Daoy (cell line): ENCODE measurements at places on chromosomes 3 and 15.
A peak's percentile ranks its signal among the peaks of the same experiment; 100 is the strongest.

DNA sequence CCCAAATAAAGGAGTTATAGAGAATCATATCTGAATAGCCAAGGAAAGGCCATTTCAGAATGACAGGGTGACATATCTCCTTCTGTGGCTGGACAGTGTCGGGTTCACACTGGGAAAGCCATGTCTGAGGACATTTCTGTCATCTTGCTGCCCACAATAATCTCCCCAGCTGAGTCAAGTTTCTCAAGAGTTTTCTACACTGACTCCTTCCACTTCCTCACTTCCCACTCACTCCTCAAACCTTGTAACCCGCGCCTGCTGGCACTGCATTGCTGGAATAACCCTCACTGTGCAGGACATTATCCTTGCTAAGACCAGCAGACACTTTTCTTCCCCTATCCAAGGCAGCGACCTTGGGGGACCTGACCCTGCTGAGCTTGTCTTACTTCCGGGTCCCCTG lies 5.3 kb upstream of the INSYN1 start:
- no peak for DNase-seq

DNA sequence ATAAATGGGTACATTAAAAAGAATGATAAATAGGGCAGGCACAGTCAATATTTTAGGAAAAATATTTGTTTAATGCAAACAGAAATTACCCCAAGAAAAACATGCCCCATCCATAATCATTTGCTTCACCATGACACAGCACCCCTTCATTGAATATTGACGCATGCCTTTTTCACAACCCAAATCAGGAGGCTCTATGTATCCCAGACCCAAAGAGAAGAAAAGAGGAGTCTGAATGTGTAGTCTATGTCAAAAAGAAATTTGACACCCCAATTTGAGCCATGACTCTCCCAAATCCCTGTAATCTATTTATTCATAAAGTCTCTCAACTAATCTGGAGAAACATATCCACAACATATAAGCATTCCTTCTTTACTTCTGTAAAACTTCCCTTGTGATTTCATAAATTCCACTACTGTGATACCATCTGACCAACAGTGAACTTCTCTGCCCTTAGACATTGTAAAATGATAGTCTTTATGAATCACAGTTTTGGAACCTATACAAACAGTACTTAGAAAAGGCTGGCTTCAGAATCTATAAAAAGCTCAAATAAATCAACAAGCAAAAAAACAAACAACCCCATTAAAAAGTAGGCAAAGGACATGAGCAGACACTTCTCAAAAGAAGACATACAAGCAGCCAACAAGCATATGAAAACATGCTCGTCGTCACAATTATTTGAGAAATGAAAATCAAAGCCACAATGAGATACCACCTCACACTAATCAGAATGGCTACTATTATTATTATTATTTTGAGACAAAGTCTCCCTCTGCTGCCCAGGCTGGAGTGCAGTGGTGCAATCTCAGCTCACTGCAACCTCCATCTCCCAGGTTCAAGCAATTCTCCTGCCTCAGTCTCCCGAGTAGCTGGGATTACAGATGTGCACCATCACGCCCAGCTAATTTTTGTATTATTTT lies 53.4 kb upstream of the XRN1 start:
- peak; percentile 24 for DNase-seq

DNA sequence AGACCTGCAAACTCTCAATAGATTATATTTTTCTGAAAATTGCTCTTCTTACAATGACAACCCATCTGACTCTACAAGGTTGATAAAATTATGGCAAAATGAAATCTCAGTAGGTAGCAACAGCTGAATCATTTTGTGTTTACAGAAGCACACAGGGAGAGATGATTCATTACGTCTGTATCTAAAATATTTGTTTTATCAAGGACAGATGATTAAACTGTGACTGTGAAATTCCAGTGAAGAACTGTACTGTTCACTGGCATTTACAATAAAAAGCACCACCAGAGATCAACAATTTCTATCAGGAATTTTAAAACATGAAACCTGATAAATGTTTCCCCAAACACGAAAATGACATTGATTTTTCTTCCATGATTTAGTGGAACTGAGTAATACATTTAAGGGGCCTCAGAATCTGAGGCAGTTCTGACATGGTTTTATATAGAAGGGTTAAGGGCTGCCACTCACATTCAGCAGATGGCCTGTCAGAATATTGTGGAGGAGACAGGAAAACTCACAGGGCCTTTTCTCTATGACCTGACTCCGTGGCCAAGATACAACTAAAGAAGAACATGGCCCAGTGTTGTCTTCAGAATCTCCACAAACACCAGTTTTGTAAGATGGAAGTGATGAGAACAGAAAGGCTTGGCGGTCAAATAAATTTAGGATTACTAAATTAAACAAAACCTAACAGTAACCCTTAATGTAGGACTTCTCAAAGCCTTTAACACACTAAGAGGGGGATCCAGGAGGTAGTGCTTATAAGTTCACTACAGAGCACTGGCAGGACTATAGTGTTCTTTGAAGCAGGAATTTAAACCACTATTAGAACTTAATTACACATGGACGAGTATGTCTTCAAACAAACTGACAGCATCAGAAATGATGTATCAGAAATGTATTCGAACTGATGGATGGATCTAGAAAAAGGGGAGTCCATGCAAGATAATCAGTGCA lies 25.9 kb downstream of the RAD18 start:
- DNase-seq: peak; percentile 44

GRCh38 chr15:74213858-74214284 lies 11.3 kb upstream of the STRA6 start:
- DNase-seq: no peak

DNA sequence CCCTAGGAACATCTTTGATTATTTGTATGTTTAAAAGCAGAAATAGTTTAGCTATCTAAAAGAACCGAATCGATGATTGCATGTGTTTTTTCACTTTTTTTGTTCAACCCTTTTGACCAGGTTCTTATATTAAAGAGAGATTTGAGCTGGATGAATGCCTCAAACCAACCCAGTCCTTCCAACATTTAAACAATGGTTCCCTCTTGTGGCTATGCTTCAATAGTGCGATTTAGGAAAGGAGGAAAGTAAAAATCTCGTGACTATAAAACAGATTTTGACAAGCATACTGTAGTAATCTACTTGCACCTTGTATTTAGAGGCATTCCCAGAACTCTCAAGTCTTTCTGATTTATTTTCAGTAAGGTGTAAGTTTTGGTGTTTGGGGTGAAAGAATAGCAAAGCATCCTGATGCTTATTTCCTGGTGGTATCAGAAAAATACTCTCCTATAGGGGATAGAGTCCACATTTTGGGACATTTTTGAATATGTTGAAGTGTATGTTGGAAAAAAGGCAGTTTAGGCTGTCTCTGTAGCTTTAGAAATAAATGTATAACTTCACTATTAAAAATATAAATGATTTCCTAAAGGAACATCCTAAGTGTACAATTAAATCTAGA lies 159.6 kb upstream of the KCNH8 start:
- no peak for DNase-seq

GRCh38 chr15:44804298-44805046 lies 68.1 kb downstream of the TRIM69 start:
- peak; percentile 11 for DNase-seq

- DNase-seq: no peak
Measured at GRCh38 chr3:134965865-134966481, 170.9 kb downstream of the EPHB1 start.

DNA sequence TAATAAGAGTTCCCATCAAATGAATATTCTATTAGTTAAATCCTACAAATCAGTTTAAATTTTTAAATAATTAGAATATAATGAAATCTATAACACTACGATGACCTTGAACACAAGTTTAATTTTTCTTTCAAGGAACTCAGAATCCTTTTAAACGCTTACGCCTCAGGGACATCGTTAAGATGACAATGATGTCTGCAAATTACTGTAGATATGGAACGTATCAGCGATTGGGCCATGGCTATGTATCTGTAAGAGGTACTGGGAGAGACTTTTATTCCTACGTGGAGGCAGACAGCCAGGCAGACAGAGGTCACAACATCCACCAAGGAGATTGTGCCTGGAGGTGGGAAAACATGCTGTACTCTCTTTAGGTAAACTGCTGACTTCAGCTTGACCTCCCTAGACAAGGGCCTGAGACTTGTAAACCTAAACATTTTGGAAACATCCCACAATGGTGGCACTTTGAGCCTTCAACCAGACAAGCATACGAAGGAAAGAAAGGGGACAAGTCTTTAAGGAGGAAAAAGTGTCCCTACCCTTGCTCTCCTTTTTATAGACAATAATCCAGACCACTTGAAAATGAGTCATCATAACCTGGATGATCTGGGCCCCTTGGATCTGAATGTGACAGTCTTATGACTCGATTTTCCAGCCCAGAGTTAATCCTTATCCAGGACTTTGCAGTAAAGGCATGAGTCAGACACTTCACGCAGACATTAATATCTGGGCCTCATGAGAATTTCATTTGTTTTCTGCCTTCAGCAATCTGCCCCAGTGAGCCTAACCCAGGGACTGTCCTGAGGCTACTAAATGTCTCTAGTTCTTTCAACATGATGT lies 6.8 kb upstream of the LDHAL6B start:
- peak; percentile 68 for DNase-seq

- DNase-seq: no peak
Measured at GRCh38 chr15:29024662-29025061, 138.9 kb downstream of the APBA2 start.

DNA sequence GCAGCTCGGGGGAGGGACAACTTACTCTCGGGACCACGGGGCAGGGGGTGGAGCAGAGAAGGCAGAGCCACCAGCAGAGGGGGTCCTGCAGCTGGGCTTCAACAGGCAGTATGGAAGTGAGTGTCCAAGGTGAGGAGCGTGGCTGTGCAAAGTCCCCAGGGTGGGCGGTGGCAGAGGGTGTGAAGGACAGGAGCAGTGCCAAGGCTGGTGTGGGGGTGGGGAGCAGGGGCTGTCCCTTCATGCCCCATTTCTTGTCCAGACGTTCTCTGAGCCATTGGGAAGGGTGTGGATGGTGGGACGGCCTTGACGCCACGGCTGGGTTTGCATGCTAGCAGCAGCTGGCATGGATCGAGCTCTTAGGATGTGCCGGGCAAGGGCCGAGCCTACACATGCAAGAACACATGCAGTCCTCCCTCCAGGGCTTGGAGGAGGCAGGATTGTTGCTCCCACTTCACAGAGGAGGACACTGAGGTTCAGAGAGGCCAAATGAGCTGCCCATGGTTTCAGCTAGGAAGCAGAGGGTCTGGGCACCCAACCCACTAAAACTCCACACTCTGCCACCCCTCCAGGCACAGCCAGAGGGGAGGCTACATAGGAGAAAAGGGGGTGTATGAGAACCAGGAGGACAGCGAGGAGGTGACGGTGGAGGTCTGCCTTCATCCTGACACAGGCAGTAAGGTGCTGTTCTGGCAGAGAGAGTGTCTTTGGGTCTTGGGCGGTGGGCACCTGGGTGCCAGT lies 93.6 kb downstream of the TBC1D2B start:
- DNase-seq: no peak

DNA sequence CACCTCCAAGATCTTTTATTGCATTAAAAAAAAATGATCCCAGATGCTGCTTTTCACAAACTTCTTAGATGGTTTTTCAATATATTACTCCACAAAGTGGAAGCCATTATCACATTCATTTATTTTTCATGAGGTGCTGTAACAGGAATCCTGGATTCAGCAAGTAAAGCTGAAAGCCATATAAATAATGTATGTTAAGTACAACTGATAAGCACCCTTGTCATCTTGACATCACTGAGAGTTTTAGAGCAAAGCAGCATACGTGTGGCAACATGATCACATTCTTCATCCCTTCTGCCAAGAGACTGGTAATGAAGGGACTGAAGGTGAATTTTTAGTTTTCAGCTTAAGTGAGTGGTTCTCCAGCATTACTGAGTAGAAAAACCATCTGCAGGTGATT lies 44.9 kb upstream of the LRRFIP2 start:
- DNase-seq: no peak

GRCh38 chr15:65355173-65355987 lies 22.4 kb downstream of the IGDCC3 start:
- no peak for DNase-seq

DNA sequence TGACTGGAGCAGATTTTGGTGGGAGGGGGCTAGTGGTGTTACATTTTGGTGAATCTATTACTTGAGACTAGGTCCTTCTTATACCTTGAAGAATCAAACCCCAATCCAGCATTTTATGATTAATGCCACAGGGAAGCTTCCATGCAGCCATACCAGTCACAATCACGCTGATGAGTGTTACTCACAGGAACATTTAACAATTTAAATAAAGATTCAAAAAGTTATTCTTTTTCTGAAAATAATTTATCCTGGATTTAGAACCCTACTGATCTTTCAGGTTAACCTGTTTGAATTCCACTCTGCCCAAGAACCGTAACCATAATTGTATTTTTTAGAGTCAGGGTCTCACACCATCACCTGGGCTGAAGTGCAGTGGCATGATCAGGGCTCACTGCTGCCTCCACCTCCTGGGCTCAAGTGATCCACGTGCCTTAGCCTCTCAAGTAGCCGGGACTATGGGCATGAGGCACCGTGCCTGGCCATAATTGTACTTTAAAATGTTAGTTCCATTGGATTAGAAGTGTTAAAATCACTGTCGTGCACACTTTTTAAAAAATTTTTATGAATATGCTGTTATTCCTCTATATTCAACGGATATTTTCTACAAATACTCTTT lies 929 bp upstream of the MTMR10 start:
- peak; percentile 17 for DNase-seq

- no peak for DNase-seq
Measured at GRCh38 chr15:82751308-82751707, 41.6 kb upstream of the AP3B2 start.

- DNase-seq: no peak
Measured at GRCh38 chr15:50627351-50628055, 59.1 kb downstream of the TRPM7 start.

DNA sequence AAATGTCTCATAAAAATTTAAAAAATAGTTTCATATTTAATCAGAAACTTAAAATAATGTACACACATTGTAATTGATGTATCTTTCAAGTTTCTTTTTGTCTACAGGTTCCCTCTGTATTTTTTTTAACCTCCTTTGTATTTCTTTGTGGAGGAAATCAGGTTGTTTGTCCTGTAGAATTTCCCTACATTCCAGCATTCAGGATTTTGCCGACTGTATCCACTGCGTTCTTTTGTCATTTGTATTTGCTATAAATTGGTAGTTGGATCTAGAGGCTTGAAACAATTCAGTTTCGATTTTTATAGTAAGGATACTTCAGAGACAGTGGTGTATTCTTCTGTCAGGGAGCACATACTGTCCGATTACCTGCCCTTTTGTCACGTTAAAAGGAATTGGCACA lies 367.2 kb downstream of the SOX2 start:
- DNase-seq: no peak

DNA sequence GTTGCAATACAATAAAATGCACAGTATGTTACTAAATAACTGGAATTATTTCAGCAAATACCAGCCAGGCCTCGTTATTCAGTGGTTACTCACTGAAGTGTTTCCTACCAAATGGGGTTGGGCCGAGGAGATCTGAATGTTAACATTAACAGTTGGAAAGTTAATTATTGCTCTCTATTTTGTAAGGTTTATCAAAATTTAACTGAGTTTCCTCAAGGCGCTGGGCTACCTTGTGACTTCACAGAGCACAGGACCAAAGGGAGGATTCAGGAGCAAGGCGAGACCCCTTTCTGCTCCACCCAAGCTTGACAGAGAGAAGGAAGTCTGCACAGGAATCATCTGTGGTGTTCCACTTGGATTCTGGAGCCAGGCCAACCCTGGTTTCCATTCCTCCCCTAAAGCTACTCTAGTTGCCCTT lies 21.6 kb downstream of the ADAMTS9 start:
- no peak for DNase-seq

GRCh38 chr15:51796847-51797401 lies 32.5 kb upstream of the TMOD3 start:
- no peak for DNase-seq
